ENCODE measurements at places on chromosomes 2 and 18.
A peak's percentile ranks its signal among the peaks of the same experiment; 100 is the strongest.

- DNase-seq: no peak
Measured at GRCh38 chr18:11946756-11947155, 34.6 kb upstream of the IMPA2 start.

- DNase-seq: no peak
Measured at GRCh38 chr2:121173112-121173511, 111.9 kb downstream of the TFCP2L1 start.

- DNase-seq: no peak
Measured at GRCh38 chr2:72220170-72220569, 72.5 kb upstream of the CYP26B1 start.

GRCh38 chr2:206721256-206721920 is 3.2 kb upstream of the DYTN start:
- no peak for DNase-seq

- DNase-seq: peak; percentile 91
Measured at GRCh38 chr2:189210250-189211087, 30.9 kb upstream of the COL5A2 start.

DNA sequence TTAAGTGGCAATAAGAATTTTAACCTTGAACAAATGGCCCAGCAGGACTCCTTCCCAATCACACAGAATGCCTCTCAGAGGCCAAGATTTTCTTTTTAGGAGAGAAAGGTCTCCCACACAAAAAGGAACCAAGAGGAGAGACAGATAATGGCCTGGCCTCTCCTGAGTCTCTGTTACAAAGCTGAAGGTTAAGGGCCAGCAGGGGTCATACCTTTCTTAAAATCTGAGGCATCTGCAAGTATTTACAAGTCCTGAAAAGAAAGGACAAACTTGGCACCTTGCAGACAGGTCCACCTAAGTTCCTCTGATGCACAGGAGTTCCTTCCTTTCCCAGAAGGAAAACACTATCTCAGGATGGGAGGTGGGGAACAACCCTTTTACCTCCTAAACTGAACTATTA is 142.3 kb downstream of the TMEM163 start:
- DNase-seq: no peak

GRCh38 chr2:1770566-1771380 is 26.5 kb upstream of the PXDN start:
- no peak for DNase-seq

DNA sequence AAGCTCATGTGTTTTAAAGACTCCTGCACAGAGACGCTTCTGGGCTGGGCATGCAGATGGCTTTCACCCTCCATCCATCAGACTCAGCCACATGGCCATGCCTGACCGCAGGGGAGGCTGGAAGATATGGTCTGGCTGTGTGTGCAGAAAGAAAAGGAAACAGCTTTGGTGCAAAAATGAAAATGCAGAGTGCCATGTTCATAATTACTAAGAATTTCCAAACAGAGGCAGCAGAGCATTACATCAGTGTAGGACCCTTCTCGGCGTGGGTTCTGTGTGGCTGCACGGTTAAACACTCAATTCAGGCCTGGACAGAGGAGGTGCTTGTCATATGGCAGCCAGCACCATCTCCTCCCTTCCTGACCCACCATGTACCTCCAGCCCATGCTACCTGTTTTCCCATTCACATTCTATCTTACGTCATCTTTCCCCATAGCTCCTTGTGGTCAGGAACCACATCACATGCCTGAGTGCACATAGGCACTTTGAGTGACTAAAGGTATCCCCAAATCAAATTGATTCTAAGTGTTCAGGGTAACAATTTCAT is 200.3 kb upstream of the ID2 start:
- DNase-seq: no peak

DNA sequence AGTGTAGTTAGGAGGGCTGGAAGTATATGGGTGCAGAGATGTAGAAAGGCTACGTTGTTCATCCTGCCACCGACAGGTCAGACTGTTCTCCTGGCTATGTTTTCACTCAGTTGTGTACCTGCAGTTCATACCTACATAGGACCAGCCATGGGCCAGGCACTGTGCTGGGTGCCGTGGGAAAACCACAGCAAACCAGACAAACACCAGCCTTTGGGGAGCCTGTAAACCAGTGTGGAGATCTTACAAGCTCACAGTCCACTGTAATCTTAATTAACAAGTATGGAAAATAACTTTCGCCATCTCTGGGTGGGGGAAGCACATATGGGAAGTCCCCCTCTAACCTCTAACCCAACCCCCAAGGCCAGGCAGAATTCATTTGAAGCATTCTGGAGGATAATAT is 12.7 kb downstream of the NCK2 start:
- DNase-seq: no peak

DNA sequence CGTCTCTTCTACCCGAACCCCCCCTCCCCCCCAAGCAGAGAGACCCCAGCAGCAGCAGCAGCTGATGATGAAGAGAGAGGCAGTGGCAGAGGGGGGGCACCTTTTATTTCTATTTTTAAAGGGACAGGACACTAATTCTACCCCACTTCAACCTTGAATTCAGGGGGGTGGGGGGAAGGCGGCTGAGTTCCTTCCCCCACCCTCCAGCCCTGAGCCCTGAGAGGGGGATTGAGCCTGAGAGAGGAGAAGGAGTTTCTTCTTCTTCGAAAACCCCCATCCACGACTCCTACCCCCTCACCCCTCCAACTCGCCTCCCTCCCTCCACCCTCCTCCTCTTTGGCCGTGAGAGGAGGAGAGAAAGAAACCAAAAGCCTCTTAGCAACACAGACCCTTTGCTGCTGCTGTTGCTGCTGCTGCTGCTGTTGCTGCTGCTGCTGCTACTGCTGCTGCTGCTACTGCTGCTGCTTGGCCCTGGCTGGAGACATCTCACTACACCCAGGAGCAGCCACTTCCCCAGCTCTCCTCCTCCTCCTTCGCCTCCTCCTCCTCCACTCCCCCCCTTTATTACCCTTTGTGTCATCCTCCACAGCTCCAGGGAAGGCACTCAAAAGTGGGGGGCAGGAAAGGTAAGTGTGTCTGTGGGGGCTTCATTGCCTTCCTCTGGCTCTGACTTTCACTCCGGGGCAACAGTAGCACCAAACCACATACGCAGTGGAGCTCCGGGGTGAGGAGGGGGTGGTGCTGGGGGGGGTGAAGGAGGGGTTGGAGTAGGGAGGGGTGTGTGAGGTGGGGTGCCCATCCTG is at the start of gene MBD5:
TSS of gene MBD5 (plus strand) at position 33 of the 803 bp plus-strand sequence.
- DNase-seq: no peak

DNA sequence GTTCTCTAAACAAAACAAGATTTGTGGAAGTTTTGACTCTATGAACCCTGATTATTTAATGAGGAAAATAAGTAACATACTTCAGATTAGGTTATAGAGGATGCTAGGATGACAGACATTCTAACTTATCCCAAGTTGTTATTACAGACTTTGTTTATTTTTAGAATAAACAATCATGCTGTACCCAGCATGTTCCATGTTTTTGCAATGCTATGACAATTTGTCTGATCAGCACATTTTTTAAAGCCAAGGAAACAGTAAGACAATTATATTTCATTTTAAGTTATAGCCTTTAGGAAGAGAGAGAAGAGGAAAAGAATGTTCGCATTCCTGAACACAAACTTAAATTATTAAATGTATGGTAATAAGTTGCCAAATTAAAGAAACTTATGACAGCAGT is 119.8 kb downstream of the KYNU start:
- DNase-seq: no peak

DNA sequence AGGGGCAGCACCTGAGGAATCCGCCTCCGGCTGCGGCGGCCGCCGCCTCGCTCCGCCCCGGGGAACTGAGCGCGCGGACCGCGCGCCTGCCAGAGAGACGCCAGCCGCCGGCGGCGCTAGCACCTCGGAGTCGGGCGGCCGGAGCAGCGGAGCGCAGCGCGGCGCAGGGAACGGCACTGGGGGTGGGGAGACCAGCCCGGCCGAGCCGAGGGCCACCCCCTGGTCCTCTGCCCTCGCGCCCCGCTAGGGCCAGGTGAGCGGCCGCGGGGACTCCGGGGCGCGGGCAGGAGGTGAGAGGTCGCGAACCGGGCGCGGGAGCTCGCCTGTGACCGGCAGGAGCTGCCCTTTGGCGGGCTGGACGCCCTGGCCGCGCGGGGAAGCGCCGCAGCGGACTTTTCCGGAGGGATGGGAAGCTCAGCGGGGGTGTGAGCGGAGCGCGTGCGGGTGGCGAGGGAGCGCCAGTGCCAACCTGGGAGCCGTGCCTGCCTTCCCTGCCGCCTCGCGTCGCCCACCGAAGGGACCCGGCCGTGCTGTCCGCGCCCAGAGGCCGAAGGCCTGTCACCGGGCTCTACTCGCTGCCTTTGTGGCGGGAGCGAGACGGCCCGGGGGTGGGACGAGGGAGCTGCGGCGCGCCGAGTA is at the start of gene GREB1L:
TSS of gene GREB1L (plus strand) at position 92 of the 639 bp plus-strand sequence. CDS start 141,287 bp downstream, outside the sequence.
- DNase-seq: peak; percentile 48

- no peak for DNase-seq
Measured at GRCh38 chr2:60280238-60280637, 273.2 kb downstream of the BCL11A start.

DNA sequence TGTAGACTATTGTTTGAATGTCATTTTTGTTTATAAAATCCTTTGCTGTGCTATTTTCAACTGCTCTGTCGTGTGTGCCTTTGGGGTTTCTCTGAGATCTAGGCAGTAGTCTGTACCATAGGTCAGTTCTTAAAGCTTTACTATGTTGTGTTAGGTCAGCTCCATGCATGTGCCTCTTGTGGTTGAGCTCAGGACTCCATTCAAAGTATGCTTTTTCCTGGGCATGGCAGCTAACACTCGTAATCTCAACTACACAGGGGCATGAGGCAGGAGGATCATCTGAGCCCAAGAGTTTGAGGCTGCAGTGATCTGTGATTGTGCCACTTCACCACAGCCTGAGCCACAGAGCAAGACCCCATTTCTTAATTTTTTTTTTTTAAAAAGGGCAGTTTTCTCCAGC is 174.4 kb upstream of the SPHKAP start:
- DNase-seq: no peak

DNA sequence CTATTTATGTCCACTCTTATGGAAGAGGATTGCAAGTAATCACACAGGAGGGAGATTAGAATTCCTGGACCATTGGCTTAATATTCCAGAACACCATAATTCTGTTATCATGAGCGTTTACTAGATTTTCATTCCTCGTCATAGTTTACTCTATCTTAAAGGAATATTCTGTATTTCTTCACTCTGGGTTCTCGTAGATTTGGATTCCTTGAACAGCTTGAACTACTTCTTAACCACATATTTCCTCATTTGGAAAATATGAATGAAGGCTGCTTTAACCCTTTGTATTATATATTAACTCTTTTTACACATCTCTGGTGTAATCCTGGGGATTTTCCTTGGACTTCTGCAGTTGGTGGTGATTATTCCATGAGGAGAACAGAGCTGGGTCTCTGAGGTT is 46.3 kb upstream of the CCBE1 start:
- no peak for DNase-seq

DNA sequence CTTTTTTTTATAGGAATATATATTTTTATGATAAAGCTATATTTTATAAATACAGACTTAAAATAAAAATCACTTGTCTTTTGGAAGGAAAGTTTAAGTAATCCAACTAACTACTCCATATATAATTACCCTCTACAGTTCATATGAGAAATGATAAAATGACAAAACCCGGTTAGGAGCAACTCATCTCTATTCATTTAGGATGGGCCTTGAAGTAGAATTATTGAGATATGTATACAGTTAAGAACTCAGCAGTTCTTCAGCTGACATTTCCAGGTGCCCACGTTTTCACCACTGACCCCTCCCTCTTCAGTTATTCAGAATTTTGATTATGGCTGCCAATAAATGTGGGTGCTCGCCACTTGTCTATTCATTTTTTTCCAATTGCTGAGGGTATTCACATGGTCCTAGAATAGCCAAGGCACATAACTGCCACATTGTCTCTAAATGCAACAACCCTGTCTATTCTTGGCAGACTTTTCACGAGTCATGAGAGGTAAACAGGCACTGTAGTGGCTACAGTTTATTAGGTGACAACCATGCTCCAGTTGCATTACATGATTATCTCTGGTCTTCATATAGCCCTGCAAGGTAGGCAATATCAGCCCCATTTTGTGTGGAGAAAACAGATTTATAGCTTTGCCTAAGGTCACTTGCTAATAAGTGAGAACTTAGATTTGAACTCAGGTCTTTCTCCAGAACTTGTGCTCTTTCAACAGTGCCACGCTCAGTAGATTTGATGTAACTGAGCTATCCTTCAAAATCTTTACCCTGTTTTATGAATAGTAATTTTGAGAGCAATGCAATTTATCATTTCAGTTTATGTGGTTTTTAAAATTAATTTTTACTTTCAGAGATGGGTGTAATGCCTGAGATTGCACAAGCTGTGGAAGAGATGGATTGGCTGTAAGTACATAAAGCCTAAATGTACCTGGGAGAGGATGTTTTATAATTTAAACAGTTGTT is 2.9 kb downstream of the DDX1 start:
- DNase-seq: no peak

GRCh38 chr2:43075054-43075593 is 151.3 kb downstream of the ZFP36L2 start:
- peak; percentile 96 for DNase-seq

DNA sequence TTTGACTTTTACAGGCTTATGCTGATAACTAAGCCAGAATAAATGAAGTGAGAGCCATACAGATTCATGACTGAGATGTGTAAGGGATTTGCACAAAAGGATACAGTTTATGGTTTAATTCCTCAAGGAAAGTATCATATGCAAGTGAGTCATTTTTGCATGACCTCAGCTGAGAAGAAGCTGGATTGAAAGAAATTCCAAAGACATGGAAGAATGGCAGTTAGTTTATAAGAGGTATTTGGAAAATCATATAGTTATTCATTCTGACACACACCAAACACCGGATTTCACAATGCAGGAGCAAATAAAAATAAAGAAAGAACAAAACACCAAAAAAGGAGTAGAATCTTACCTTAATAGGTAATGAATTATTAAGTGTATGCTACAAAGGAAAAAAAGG is 83.2 kb upstream of the RND3 start:
- DNase-seq: peak; percentile 74

- no peak for DNase-seq
Measured at GRCh38 chr2:104870100-104870975, 16.4 kb downstream of the POU3F3 start.

All from GM04504 (cell line).